Karpas-422 (cell line): ENCODE measurements at places on chromosomes 4 and X. TPM values are rescaled to one million over a fixed set of nuclear protein-coding genes. Genes with fewer than 3 reads are reported as not detected.

DNA sequence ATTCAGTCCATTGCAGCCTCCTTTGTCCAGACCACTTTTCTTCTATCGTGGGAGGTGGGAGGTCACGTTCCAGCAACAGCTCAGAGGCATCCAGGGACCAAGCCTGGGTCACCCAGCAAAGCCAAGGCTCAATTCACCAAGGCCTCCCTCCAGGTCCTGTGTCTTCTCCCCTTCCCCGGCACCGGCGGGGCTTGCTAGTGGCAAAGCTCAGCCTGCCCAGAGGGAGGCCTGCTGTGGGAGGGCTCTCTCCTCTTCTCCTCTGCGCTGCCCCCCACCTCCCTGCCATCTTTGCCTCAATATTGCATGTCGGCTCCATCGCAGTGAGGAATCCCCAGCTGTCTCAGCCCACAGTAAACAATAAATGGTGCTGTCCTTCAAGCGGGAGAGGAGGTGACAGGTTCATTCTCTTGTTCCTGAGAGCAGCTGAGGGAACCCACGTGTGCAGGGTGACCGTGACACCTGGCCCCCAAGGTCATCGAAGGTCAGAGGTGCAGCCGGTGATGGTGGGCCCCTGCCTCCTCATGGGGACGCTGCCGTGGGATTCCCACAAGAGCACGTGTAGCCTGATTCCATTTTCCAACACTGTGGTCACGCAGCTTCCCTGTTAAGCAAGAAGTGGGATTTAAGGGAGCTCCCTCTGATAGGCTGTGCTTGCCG is 111.5 kb upstream of the PSAPL1 start:
- peak; percentile 28 for DNase-seq

DNA sequence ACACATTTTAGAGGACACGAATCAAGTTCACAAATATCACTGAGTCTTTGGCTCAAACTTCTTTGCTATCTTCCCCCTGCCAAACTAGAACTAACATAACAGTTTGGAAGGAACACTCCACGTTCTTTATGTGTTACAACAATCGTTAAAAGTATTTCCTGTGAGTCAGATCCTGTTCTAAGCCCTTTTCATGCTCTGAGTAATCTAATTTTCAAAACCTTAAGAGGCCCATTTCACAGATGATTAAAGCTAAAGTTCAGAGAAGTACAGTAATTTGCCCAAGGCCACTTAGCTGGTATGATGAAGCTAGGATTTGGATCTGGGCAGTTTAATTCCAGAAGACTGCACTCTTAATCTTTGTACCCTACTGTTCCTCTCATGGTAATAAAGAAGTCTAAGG is 854.4 kb upstream of the INTU start:
- DNase-seq, result no peak

DNA sequence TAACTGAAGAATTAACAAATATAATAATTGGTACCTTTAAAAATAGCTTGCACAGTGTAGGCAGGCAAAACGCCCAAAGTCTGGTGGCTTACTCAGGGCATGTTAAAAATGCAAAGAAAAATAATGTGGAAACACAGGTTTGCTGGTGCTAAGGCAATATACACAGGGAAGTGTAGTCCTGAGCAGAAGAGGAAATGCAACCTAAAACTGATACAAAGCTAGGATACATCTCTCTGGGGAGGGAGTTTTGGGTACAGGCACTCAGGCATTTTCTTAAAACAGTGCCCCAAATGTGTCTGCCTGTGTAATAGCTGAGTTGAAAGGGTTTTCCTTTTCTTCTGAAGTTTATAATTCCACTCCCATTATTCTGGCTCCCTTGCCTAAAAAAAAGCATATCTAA is 47.4 kb downstream of the TMPRSS11E start:
- no peak for DNase-seq

- DNase-seq, result no peak
Observed at GRCh38 chr4:145829629-145830395, 108.8 kb downstream of the ZNF827 start.

The SYTL4 gene
- 0.30 and 1.2 TPM in 2 replicates for total RNA-seq
